ENCODE measurements at places on chromosomes 6 and 20.

- DNase-seq = no peak
These were observed 88.7 kb downstream of the PLCB1 start for GRCh38 chr20:8220716-8221115.

DNA sequence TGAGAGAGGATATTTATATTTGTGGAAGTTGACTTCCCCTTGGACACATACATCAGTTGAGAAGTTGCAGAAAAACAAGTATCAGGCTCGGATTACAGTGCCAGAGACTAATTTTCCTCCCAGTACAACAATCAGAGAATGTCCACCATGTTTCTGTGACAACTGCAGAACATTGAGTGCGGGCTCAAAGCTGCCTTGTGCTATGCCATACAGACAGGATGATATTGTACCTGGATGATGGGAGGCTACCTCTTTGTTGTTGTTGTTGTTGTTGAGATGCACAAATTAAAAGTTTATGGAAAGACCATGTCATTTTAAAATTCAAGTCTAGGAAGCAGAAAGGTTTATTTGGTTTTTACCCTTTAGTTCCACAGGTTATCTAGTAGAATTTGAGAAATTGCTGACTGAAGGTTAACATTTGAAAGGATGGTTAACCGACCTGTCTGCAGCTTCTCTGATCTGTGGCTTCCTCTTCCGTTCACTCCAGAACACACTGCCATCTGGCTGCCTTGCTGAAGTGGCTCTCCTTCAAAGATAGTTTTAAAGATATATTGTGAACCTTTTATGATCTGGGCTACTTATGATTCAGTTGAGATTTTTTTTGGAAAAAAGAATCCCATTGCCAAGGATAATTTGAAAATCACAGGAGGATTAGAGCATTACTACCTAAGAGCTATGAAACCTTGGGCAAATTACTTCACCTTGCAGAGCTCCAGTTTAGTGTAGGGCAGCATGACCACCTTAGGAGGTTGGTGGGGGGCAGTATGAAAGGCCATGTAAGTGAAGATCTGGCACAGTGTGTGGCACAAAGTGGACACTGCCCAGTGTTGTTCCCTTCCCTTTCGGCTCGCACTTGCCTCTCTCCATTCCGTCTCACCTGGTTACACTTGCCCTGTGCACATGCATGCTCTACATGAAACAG is 15.9 kb downstream of the TMEM200A start:
- DNase-seq = no peak

DNA sequence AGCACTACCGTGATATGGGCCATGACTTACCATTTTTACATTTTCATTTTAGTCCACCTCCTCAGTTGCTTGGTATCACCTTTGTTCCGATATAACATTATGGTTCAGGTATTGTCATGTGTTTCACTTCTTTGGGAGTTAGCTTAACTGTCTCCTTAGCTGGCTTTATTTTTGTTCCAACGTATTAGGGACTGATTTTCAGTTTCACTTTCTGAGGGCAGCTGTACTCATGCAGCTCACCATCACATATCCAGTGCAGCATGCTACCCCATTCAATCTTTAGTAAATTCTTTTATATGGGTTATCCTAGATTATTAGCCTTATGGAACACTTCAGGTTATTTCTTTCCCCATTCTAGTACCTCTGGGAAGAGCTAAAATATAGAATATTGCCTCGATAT is 362.2 kb upstream of the IRAK1BP1 start:
- no peak for DNase-seq

DNA sequence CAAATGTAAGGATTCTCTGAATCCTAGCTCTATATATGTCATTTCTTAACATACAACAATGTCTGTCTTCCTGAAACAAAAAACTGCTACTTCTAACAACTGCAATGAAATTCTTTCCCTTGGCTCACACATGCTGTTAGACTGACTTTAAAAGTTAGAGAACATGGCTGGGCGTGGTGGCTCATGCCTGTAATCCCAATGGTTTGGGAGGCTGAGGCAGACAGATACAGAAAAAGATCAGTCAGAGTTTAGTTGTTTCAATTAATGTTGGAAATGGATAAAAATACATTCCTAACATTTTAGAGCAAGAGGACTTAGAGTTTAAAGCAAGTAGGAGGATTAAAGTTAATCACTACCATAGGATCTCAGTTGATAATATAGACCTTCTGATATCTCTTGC is 28.7 kb upstream of the KIAA1586 start:
- DNase-seq = no peak

DNA sequence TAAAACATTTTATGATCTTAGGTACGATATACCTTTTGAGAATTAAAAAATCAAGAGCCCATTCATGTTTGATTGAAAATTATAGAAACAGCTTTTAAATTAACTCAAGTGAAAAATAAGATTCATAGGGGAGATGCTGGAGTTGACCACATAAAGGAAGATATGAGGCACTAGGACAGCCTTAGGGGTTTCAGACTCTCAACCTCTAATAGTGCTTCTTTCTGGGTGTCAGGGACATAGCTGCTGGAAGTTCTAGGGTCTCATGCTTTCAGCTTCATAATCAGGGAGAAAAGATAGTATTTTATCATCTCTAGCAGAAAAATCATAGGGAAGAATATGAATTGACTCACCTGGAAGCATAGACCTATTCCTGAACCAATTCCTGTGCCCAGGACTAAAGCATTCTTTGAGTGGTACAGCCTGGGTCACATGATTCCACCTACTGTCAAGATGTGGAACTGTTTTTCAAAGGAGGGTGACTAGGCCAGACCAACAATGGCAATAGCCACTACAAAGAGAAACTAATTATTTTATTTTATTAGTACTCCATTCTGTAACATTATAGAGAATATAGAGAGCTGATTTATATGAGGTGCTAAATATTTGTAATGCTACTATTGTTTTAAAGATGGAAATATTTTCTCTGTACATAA is 27.8 kb upstream of the CENPW start:
- no peak for DNase-seq

- no peak for DNase-seq
These were observed 2.0 kb downstream of the LAMP5 start for GRCh38 chr20:9516234-9516871.

DNA sequence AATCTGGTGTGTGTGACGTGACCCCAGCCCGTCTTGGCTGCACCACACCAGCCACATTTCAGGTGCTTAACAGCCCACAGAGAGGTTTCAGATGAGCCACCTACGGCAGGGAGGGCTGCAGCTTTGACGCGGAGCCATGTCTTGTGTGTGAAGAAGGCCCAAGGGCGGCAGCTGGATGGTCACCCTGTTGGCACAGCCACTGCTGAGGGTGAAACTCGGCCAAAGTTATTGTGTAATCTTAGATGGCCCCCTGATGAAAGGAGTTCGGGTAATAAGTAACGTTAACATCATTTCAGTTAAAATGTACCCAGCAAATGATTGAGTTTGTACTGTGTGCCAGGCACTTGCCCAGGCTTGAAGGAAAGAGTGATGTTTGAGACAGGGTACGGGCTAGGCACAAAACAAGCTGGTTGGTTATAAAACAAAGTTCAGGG is 97.2 kb downstream of the SSR1 start:
- DNase-seq = no peak

DNA sequence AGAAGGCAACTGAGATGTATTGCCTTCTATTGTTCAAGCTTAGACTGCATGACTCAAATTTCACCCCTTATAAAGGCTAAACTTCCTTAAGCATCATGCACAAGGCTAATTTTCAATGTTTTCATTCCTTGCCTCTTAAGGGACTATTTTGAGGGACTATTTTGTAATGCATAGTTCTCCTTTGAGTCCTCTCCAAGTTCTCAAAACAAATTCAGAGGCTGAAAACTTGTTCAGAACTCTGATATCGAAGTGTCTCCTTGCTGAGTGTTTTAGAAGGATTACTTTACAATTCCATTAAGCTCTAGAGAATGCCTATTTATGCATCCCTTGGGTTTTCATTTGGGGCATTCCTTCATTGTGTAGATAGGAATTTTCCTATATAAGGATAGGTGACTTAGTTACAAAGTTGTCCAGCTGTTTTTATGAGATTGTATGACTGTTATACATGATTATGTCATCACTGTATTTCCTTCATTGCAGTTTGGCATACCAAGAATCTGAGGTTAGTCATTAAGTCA is 41.7 kb downstream of the COL19A1 start:
- DNase-seq = no peak

DNA sequence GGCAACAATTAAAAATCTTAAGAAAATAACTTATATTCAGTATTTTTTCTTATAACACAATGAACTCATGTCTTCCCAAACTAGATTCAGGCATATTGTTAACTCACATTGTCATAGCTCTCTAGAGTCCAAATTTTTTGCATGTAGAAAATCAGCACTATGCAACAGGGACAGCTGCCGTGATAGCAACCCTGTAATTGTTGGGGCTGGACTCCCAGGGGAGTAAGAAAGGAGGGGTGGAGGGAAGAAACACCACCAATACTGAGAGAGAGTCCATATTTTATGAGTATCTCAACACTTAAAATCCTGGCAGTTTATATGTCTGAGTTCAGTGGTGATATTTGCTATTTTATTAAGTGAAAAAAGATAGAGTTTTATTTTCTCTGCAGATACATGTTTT is 89.6 kb upstream of the HS3ST5 start:
- DNase-seq = no peak

- no peak for DNase-seq
These were observed 16.3 kb downstream of the IRAK1BP1 start for GRCh38 chr6:78883651-78884050.

DNA sequence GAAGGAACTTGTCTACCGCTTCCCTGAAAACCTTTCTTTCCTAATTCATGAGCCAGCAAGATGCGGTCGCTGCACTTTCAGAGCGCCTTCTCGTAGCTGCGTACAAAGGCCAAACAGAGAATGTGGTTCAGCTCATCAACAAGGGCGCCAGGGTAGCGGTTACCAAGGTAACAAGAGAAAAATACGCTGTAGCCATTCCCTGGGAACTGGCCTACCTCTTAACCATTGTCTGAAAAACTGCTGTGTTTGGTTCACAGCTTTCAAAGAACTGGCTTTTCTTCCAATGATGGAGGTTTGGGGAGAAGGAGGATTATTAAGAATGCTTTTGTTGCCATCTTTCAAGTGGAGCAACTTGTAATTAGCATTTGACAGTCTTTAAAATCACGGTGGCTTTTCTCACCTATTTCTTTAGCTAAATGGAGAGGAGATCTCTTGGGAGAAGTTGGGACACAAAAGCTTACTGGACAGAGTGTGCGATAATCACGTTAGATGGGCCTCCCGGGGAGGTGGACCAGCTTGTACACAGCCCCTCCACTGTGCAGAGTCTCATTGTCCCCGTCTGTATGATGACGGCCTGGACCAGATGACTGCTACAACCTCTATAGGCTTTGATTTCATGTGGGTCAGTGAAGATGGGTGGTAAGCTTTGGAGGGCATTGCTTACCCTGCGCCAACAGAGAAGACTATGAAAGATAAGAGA is 71.5 kb downstream of the LYRM2 start:
- DNase-seq = no peak

DNA sequence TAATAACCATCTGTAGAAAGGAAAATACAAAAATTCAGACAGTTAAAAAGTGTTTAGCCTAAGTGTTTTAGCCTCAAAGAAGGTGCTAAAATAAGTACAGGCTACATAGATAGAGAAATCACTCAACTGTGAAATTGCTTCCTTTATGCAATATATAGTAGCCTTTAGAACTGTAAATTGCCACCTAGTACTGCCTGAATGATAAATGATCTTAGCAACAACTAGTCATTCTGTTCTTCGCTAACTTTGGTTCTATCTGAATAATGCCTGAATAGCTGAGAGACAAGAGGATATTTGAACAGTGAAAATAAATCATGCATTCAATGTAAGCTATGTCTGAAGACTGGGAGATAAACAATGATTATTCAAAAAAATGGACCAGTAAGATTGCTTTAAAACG is 603.3 kb upstream of the PTCHD4 start:
- no peak for DNase-seq

- DNase-seq = no peak
These were observed 3.6 kb upstream of the CCN2 start for GRCh38 chr6:131954775-131955107.

DNA sequence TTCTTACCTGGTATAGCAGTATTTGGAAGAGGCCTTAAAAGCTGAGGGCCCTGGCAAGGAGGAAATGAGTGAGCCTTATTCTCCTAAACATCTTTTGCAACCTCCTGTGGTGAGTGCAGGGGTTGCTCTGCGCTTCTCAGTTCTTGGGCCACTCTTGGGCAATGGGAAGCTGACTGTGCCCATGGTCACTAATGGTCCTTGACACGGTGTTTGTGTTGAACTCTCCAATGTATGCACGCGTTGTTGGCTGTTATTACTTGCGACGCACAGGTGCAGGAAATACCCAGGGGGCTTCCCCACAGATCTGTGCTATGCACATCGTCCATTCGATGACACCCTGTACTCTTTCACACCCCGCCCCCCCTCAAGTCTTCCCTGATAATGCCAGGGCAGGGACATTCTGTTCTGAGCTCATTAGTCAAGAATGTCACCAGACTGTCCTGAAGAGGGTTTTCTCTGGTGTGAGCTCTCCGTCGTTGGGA is 79.7 kb downstream of the EDN1 start:
- no peak for DNase-seq

DNA sequence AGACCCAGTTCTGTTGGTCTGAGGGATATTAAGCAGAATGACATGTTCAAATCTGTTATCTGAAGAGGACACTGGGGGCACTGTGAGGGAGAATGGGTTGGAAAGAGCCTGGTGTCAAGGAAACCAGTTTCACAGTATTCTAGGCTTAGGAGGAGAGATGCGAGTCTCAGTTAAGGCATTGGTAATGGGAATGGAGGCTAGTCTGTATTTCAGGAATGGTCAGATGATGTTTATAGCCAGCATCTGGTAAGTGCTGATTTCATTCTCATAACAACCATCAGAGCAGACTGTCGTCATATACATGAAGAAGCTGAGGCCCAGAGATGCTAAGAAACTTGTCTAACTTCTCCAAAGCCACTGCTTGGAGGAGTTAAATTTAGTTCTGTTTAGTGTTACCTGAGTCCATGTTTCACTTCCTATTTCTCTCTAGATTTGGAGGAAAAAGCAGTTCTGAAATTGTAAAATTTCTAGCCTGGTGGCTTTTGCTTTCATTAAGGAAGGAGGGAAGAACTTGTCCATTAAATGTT is 242.0 kb downstream of the ARID1B start:
- no peak for DNase-seq

DNA sequence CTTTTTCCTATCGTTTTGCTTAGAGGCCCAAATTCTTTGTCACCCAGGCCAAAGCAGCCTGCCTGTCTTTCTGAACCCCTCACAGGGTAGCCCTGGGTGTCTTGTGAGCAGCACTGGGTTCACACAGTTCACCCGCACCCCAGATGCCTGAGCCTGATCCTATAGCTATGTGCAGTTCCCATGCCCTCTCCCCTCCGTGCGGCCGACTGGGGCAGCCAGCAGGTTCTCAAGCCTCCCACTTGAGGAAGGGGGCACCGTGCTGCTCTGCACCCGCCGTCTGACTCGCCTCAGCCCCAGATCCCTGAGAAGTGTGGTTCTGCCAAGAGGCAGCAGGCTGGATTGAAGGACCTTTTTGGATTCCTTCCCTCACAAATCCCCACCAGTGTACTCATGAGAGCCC is 89.0 kb downstream of the PSMB1 start:
- DNase-seq = no peak

DNA sequence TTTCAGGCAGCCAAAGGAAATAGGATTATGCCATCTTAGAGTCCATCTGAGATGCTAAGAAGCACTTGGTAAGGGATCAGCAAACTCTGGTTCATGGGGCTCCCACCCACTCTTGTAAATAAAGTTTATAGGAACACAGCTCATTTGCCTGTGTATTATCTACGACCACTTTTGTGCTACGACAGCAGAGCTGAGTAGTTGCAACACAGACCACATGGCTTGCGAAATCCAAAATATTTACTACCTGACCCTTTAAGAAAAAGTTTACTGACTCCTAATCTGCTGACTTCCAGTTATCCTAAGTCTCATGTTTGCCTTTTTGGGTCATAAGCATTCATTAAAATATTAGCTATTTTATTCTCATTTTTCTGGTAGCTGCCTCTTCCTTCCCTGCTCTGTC is 859.0 kb downstream of the QKI start:
- no peak for DNase-seq
